ENCODE measurements at places on chromosomes 1 and 21.

GRCh38 chr1:207888652-207889051 lies 22.3 kb downstream of the CD34 start:
- no peak for DNase-seq

GRCh38 chr1:235136111-235136510 lies 7.5 kb upstream of the TOMM20 start:
- no peak for DNase-seq

- no peak for DNase-seq
Measured at GRCh38 chr1:16068356-16069270, 4.8 kb downstream of the FAM131C start.

DNA sequence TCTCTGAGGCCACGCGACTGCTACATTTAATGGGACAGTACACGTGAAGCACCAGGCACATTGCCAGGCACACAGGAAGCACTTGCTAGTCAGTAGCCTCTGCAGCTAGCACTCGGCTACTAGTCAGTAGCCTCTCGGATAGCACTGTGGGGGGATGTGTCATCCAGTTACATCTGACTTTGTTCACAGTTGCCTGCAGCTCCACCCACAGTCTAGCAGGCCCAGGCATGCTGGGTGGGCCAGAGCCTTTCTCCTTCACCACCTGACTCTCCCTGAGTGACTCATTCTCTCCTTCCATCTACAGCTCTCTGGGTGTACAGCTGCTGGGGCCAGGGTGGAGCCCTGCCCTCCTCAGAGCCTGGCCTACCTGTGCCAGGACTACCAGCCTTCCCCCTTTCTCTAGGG lies 51.5 kb downstream of the PTPRF start:
- DNase-seq, result no peak

DNA sequence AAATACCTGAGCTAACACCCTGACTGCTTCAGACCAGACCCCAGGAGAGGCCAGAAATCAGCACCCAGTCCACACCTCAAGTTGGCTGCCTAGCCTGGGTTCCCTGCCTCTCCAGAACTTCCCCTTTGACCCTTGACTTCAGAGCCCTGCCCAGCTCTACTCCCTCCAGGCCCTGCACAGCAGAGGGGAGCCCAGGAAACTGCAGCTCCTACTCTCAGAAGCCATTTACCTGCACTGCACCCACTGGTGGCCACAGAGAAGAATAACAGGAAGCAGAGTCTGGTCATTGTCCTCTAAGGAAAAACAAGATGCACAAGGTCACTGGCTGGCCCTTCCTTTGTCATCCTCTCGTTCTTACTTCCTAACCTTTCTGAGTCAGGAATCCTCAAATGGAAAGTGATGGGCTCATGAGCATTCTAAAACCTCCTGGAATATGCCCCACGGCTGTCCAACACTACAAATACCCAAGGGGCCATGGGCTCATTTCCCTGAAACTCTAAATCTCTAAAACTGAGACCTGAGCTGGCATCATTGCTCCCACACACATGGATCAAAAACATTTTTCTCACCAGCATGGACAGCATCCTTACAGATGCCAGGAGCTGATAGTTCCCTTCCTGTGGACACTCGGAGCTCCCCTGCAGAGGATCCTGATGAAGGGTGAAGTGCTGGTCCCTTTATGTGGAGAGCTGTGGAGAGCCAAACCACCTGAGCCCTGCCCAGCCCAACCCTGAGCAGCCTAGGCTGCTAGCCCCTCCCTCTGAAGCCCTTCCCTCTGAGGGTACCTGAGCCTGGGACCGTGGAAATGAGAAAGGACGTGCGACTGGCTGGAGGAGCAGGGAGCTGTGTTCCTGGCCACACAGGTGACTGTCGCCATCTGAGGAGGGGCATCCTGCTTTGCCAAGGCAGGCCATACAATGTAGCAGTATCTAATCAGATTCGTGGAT lies at the start of gene ITLN2:
TSS of gene ITLN2 (minus strand) at position 652 of the 947 bp plus-strand sequence. CDS start at position 584, 68 bp downstream.
- no peak for DNase-seq

GRCh38 chr21:45168522-45168921 lies 94.1 kb downstream of the ADARB1 start:
- no peak for DNase-seq

DNA sequence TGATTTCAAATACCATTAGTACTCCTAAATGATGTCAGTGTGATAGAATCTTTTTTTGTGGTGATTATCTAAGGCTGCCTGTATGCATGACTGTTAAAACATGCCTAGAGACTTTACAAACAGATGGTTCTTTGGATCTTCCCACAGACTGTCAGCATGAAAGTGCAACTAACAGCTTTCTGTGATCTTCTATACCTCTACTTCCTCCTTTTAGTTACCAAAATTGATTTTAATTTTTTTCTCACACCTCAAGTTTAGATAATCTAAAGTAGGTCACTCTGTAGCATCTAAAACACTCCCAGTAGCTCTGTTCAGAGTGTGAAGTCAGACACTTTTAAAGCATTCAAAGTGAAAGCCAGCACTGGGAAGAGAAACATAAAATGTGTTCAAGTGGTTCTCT lies 534.5 kb downstream of the PTPRC start:
- no peak for DNase-seq

DNA sequence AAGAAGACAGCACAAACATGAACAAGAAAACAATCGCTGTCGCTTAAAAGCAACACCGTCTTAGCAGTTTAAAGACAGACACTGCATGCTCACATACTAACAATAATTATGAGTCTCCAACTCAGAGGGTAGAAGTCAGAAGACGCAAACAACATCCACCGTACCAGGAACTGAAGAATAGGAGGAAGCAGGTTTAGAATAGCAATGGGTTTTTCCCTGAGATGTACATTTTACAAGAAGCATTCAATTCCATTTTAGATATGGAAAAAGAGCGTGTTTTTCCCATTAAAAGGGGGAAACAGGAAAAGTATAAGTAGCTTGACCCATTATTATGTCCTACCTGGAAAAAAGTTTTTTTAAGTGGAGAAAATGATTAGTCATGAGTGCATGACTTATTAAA lies 34.5 kb upstream of the KCNE1 start:
- DNase-seq, result no peak

GRCh38 chr1:6948416-6948815 lies 163.2 kb downstream of the CAMTA1 start:
- no peak for DNase-seq

- no peak for DNase-seq
Measured at GRCh38 chr21:44955798-44956175, 16.0 kb downstream of the SLX9 start.

Measured in T-helper 1 cell (primary cell).